ENCODE measurements at places on chromosomes 13 and 19.

DNA sequence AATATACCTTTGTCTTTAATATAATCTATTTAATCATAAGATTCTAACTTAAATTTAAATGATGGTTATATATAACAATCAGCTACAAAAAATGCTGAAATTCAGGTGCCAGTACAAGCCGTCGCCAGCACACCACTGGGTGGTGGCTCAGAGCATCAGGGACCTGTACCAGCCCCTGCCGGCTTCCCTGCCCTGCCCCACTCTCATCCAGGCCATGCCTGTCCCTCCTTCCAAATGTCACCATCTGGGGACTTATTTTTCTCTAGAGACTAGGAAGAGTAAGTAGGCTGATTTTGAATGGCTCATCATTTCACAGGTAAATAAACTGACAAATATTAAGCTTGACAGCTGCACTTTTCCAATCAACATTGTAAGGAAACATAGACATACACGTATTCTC, 1.6 kb downstream of the METTL21C start:
- DNase-seq: no peak
- peaks cover 13% of the 10 kb centered on the region for H3K27me3 ChIP-seq
- H3K4me3 ChIP-seq: no peak overlapping the region
- H3K4me1 ChIP-seq: peaks cover 7% of the 10 kb centered on the region

DNA sequence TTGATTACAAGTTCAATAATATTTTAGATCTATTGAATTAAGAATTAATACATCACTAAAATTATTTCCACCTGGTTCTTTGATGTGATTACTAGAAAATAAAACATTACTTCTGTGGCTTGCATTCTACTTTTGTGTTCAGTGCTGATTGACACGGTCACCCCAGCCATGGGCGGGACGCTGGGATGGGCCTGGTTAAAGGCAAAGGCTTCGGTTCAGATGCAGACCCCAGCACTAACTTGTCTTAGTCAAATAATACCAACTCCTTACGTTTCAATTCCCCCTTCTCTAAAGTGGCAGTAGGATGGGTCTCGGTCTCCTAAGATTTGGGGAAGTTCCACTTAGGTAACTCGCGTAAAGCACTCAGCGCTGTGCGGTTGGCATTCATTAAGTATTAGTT, 144.9 kb downstream of the URI1 start:
- H3K27me3 ChIP-seq: 0 out of 2 replicates have a peak, but pooled peaks cover 16% of the 10 kb centered on the region
- no peak for DNase-seq
- no peak overlapping the region for H3K27ac ChIP-seq
- no peaks in the 10 kb centered on the region for H3K36me3 ChIP-seq
- H3K4me1 ChIP-seq: no peaks in the 10 kb centered on the region
- H3K4me3 ChIP-seq: no peak overlapping the region

- no peak for DNase-seq
- H3K4me3 ChIP-seq: no peak overlapping the region
- H3K27me3 ChIP-seq: no peaks in the 10 kb centered on the region
- no peak overlapping the region for H3K27ac ChIP-seq
Measured at GRCh38 chr13:73580513-73581267, 521.9 kb downstream of the KLF5 start.

DNA sequence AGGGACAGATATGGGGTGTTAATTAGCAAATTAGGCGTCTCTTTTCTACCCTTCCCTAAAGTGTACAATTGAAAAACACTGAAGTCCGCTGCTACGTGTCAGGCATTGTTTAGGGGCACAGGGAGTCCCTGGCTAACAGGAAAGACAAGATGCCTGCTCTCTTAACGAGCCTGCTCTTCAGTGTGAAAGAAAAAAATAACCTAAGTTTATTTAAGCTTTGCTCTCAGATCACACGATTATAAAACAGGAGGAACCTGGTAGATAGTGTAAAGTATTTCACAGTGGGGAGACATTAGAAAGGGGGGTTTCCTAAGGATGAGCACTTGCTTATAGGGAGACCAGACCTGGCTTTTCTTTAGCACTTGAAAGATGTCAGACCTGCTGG, 38.7 kb downstream of the IGFL2 start:
- H3K4me1 ChIP-seq: peaks cover 4% of the 10 kb centered on the region
- DNase-seq: no peak
- no peak overlapping the region for H3K4me3 ChIP-seq
- H3K36me3 ChIP-seq: no peaks in the 10 kb centered on the region

DNA sequence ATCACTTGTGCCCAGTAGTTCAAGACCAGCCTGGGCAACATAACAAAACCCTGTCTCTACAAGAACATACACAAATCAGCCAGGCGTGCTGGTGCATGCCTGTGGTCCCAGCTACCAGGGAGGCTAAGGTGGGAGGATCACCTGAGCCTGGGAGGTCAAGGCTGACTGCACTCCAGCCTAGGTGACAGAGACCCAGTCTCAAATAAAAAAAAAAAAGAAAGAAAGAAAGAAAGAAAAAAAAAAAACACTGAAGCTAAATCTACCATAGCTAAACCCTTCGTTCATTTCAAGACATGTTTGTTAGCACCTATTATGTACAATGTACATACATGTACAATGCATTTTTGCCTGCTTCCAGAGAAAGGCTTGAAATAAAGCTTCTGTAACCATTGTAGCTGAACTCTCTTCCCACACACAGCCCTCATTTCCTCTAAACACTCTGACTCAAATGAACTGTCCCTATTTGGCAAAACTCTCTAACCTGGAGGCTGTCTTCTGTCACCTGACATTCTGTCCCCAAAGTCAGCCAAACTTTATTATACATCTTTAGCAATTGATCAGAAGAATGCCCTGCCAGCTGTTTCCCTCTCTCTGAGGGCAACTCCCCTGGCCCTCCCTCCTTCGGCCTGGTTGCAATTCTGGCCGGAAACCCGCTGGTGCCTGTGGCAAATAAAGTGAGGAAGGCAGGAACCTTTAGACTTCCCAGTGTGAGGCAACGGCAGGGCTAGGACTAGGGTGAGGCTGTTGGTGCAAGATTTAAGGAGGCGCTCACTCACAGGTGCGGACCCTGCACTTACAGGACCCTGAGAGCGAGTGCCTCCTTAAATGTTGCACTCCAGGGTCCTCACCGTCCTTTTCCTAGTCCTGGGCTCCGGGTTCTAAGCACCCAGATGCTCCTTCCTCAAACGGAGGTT, 1.8 kb downstream of the ETHE1 start:
- H3K27me3 ChIP-seq: no peaks in the 10 kb centered on the region
- peak; percentile 66 for DNase-seq
- H3K4me3 ChIP-seq: peak overlapping the region; percentile 98
- H3K4me1 ChIP-seq: peaks cover 12% of the 10 kb centered on the region
- no peaks in the 10 kb centered on the region for H3K36me3 ChIP-seq
- peak overlapping the region; percentile 18 for H3K27ac ChIP-seq

DNA sequence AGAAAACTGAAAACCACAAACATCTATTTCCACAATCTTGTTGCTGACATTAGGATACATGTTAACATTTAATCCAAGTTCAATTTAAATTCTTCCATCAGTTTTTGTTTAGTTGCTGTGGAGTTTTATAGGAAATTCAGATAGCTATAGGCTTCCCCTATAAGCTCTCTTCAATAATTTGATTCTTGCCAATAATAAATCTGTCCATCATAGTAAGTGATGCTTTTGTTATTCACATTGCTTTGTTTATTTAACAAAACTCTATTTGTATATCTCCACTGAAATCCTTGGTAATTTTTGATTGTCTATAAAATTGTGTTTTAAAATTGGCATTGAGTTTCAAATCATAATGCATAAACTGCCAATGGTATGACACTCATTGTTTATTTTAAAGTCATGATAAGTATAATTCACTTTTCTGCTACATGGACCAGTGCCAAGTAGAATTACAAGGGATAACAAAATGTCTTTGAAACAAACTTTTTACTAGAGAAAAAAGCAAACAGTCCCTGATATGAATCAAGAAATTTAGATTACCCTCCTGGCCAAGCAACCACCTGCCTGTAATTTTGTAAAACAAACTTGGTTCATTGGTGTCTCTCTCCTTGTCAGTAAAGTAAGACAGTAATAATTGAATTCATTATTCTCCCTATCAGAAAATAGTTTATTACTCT, 577.3 kb upstream of the GPC6 start:
- H3K36me3 ChIP-seq: no peaks in the 10 kb centered on the region
- H3K4me3 ChIP-seq: no peak overlapping the region
- H3K27ac ChIP-seq: no peak overlapping the region
- no peaks in the 10 kb centered on the region for H3K4me1 ChIP-seq
- H3K27me3 ChIP-seq: no peaks in the 10 kb centered on the region
- DNase-seq: peak; percentile 25

GRCh38 chr19:11018763-11019162, 57.9 kb downstream of the SMARCA4 start:
- no peaks in the 10 kb centered on the region for H3K27me3 ChIP-seq

DNA sequence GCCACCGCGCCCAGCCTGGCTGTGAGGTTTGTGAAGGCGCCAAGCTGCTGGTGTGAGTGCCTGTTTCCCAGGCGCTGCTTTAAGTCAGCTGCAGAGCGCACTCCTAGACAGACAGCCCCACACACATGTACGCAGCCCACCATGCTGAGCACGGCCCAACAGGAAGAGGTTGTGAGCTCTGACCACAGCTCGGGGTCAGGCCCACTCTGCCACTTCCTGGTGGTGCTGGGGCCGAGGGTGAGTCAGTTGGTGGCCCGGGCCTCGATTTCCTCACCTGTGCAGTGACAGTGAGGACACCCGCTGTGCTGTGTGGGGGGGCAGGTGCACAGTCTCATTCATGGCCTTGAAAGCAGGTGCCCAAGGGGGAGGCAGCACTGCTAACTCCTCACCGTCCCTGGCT, 106.7 kb downstream of the KDM4B start:
- no peak for DNase-seq
- H3K27ac ChIP-seq: no peak overlapping the region
- H3K4me3 ChIP-seq: no peak overlapping the region
- no peaks in the 10 kb centered on the region for H3K27me3 ChIP-seq
- H3K4me1 ChIP-seq: no peaks in the 10 kb centered on the region

DNA sequence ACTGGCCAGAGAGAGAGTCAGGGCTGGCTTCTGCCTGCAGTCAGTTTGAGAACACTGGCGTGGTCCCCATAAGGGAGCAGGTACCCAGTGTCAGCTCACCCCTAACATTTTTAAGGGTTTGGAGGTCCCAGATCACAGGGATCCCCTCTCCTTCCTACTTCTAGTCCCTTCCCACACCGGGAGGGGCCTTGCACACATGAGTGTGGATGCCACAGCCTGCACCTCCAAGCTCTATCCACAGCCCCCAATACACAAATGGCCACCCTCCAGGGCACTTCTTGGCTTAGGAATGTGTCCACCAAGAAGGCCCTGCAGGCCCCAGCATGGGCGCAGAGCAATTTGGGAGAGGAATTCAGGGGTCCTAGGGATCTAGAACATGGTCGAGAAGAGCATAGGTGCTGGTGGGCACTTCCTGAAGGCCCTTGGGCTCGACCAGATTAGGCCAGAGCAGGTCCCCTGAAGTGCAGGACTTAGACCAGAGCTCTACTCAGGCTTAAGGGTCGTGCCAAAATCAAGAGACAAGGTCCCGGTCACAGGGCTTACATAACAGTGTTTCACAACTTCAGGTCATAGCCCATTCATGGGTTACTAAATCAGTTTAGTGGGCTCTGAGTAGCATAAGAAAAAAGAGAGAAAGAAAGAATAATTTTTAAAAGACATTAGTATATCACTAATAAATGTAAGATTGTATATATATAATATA, 16.0 kb downstream of the FXYD5 start:
- H3K4me1 ChIP-seq: peaks cover 26% of the 10 kb centered on the region
- peaks cover 20% of the 10 kb centered on the region for H3K36me3 ChIP-seq
- no peak overlapping the region for H3K4me3 ChIP-seq

GRCh38 chr19:18131841-18132596, 20.9 kb upstream of the PIK3R2 start:
- no peaks in the 10 kb centered on the region for H3K4me1 ChIP-seq
- DNase-seq: no peak
- H3K27me3 ChIP-seq: no peaks in the 10 kb centered on the region
- H3K36me3 ChIP-seq: 0 out of 2 replicates have a peak, but pooled peaks cover 6% of the 10 kb centered on the region

DNA sequence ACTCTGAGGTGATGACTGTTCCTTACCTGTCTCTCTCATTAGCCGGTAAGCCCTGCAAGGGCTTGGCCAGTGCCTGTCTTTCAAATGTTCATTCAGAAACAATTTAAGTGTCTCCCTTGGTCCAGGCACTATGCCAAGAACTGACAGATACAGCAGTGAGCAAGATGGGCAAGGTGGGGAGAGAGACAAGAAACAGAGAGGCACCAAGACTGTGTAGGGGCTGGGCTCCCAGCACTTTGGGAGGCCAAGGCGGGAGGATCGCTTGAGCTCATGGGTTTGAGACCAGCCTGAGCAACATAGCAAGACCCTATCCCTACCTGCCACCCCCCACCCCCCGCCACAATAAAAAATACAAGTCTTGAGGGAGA, 1.3 kb upstream of the CCNE1 start:
- no peaks in the 10 kb centered on the region for H3K27me3 ChIP-seq
- no peak overlapping the region for H3K4me3 ChIP-seq
- H3K36me3 ChIP-seq: no peaks in the 10 kb centered on the region
- peak; percentile 63 for DNase-seq

DNA sequence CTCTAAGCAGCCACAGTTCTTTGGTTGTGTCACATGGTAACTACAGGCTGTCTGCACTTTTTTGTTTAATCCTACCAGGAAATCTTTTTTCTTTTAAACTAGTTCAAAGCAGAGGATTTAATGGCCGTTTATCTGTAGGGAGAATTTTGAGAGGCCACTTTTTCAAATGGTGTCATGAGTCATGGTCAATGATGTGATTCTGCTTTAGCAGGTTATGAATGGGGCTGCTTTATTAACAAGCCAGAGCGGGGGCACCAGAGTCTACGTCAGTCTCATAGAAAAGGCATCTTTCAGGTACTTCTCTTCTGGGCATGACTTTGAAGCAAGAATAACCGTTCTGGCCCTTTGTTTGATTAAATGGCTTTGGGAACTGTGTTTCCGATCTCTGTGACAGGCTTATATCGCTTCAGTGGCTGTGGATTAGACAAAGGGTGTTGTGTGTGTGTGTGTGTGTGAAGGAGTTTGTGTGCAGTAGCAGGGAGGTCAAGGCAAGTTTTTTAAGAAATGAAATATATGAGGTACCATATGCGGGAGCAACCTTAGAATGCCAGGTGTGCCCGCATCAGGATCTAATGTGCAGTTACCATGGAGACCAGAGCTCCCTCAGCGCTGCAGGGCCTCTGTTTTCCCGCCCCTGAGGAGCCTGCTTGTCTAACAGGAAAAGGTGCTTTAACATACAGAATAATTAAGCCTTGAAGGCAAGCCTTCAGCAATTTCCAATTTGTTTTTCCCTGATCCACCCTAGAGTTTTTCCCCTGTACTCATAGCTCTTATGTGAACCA, 120.5 kb downstream of the KATNAL1 start:
- no peaks in the 10 kb centered on the region for H3K4me1 ChIP-seq
- no peak overlapping the region for H3K4me3 ChIP-seq
- H3K27me3 ChIP-seq: no peaks in the 10 kb centered on the region

GRCh38 chr19:18298601-18299000, 17.2 kb upstream of the JUND start:
- H3K27me3 ChIP-seq: no peaks in the 10 kb centered on the region
- H3K27ac ChIP-seq: no peak overlapping the region
- H3K4me3 ChIP-seq: no peak overlapping the region
- no peaks in the 10 kb centered on the region for H3K36me3 ChIP-seq
- DNase-seq: no peak
- peaks cover 8% of the 10 kb centered on the region for H3K4me1 ChIP-seq

Measured in PC-3 (cell line).